Right lobe of liver (tissue), 6 donors: ENCODE measurements at places on chromosomes 2 and 18.

DNA sequence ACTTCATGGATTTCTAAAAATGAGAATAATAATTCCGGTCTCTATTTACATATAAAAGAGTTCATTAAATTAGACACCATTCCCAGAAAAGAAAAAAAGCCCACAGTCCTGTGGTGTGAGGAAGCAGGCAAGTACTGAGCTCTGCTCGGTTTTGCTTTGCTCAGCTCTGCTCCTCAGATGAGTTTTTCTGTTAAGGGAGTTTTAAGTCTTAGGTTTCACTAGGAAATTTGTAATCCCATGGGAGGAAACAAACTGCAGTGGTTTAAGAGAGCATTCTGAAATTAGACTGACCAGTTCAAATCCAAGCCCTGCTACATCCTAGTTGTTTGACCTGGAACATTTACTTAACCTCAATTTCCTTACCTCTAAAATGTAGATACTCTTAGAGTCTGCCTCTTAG lies 338.6 kb upstream of the MMADHC start:
- no peaks in the 10 kb centered on the region for H3K36me3 ChIP-seq
- no peak for DNase-seq
- H3K27me3 ChIP-seq = no peaks in the 10 kb centered on the region
- H3K4me3 ChIP-seq = no peak overlapping the region
- H3K4me1 ChIP-seq = no peaks in the 10 kb centered on the region

- DNase-seq = no peak
- no peaks in the 10 kb centered on the region for H3K4me1 ChIP-seq
- H3K4me3 ChIP-seq = no peak overlapping the region
- H3K27ac ChIP-seq = no peak overlapping the region
- peaks cover 14% of the 10 kb centered on the region for H3K36me3 ChIP-seq
- no peaks in the 10 kb centered on the region for H3K27me3 ChIP-seq
These were observed 67.8 kb downstream of the SRBD1 start for GRCh38 chr2:45543257-45543656.

GRCh38 chr2:68248806-68249205 lies 3.5 kb downstream of the PPP3R1 start:
- no peak overlapping the region for H3K27ac ChIP-seq
- DNase-seq = no peak
- no peaks in the 10 kb centered on the region for H3K36me3 ChIP-seq
- no peak overlapping the region for H3K4me3 ChIP-seq

DNA sequence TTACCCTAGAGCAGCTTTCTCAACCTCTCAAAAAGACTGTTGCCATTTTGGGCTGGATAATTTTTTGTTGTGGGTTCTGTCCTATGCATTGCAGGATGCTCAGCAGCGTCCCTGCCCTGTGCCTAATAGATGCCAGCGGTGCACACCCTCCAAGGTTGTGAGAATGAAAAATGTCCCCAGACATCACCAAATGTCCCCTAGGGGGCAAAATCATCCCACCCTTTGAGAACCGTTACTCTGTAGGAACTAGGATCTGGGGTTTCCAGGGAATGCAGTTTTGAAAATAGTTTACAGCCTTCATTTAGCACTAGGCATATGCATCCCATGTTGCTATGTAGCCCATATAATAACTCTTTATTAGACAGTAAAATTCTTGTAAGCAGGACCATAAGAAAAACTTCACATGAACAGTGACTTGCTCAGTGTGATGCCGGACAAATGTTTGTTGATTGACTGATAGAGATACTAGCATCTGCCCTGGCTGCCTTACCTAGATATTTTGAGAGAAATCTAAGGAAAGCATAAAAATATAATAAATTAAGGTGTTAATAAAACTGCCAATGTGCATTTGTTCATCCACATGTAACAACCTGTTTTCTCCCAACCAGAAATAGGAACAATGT lies 79.2 kb upstream of the EPC2 start:
- no peaks in the 10 kb centered on the region for H3K36me3 ChIP-seq
- no peaks in the 10 kb centered on the region for H3K27me3 ChIP-seq
- no peak overlapping the region for H3K4me3 ChIP-seq
- H3K4me1 ChIP-seq = no peaks in the 10 kb centered on the region
- no peak for DNase-seq
- no peak overlapping the region for H3K27ac ChIP-seq

GRCh38 chr2:237616734-237617586 lies 10.4 kb upstream of the LRRFIP1 start:
- no peaks in the 10 kb centered on the region for H3K36me3 ChIP-seq
- no peak for DNase-seq
- no peaks in the 10 kb centered on the region for H3K27me3 ChIP-seq
- no peaks in the 10 kb centered on the region for H3K4me1 ChIP-seq

- DNase-seq = no peak
- no peak overlapping the region for H3K27ac ChIP-seq
- H3K4me1 ChIP-seq = no peaks in the 10 kb centered on the region
- no peaks in the 10 kb centered on the region for H3K36me3 ChIP-seq
- no peak overlapping the region for H3K4me3 ChIP-seq
These were observed 245.1 kb downstream of the LRRTM1 start for GRCh38 chr2:80059447-80059846.

GRCh38 chr2:199316851-199317250 lies 140.9 kb downstream of the SATB2 start:
- H3K36me3 ChIP-seq = no peaks in the 10 kb centered on the region
- H3K27me3 ChIP-seq = no peaks in the 10 kb centered on the region
- no peaks in the 10 kb centered on the region for H3K4me1 ChIP-seq
- H3K27ac ChIP-seq = no peak overlapping the region
- no peak for DNase-seq

DNA sequence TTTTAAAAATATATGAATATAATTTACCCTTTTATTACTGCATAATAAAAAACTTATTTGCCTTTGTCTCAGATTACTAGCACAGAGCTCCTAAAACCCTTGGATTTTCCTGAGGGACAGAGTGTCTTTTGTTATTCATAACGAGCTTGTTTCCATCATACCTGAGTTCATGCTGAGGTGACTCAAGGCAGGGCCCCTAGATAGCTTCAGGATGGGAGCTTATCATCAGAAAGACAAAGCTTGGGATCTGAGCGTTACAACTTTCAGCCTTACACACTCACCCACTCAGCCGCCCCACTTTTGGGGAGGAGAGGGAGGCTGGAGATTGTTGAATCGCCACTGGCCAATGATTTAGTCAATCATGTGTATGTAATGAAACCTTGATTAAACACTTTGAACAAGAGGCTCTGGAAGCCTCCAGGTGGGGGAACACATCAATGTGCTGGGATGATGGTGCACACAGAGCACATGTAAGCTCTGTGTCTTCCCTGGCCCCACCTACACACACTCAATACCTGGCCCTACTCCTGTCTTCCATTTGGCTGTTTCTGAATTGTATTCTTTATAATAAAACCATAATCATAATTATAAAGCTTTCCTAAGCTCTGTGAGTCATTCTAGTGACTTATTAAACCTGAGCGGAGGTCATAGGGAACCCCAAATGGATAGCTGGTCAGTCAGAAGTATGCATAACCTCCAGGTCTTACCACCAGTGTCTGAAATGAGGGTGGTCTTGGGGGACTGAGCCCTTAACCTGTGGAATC lies 28.5 kb upstream of the DNAH7 start:
- no peaks in the 10 kb centered on the region for H3K4me1 ChIP-seq
- no peaks in the 10 kb centered on the region for H3K27me3 ChIP-seq
- H3K36me3 ChIP-seq = no peaks in the 10 kb centered on the region
- H3K27ac ChIP-seq = no peak overlapping the region

DNA sequence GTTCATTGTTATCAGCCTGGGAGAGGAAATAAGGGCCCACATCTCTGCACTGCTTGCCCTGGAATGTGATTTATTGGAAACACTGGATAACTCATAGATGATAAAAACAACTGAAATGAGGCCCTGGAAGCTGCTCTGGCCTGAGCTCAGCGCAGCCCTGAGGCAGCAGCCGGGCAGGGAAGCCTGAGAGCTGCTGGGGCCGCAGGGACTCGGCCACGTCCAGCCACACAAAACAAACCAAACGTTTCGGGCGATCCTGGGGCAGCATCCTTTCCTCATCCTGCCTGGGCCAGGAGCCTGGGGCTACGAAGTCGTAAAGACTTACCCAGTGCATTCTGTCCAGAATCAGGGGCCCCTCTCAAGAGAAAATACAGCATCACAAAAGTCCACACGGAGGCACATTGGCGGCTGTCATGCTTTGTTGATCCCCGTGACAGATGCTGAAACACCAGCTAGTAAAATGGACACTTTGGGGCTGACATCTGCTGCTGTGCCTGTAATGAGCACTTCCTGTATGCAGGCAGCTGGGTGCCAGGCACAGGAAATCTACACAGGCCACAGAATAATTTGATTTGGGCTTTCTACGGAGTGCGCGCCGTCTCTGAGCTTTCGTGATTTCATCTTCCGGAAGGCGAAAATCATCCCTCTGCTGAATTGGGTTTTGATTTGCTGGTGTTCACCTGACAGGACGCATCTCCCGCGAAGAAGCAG lies 250.6 kb downstream of the EIPR1 start:
- no peaks in the 10 kb centered on the region for H3K27me3 ChIP-seq
- no peak overlapping the region for H3K4me3 ChIP-seq
- DNase-seq = no peak
- H3K27ac ChIP-seq = no peak overlapping the region
- no peaks in the 10 kb centered on the region for H3K36me3 ChIP-seq

- no peaks in the 10 kb centered on the region for H3K36me3 ChIP-seq
- no peaks in the 10 kb centered on the region for H3K27me3 ChIP-seq
- H3K27ac ChIP-seq = no peak overlapping the region
- H3K4me3 ChIP-seq = no peak overlapping the region
- DNase-seq = no peak
- no peaks in the 10 kb centered on the region for H3K4me1 ChIP-seq
These were observed 164.2 kb downstream of the VWC2L start for GRCh38 chr2:214575030-214575429.
